ENCODE measurements at places on chromosomes 12 and 14.
A peak's percentile ranks its signal among the peaks of the same experiment; 100 is the strongest.

- no peak for ATAC-seq
These were observed 176.0 kb downstream of the CHST11 start for GRCh38 chr12:104632724-104633201.

- ATAC-seq = no peak
These were observed 1.9 kb downstream of the RESF1 start for GRCh38 chr12:31961137-31961536.

GRCh38 chr12:108313606-108314351 lies 25.3 kb downstream of the CMKLR1 start:
- peak; percentile 77 for ATAC-seq

DNA sequence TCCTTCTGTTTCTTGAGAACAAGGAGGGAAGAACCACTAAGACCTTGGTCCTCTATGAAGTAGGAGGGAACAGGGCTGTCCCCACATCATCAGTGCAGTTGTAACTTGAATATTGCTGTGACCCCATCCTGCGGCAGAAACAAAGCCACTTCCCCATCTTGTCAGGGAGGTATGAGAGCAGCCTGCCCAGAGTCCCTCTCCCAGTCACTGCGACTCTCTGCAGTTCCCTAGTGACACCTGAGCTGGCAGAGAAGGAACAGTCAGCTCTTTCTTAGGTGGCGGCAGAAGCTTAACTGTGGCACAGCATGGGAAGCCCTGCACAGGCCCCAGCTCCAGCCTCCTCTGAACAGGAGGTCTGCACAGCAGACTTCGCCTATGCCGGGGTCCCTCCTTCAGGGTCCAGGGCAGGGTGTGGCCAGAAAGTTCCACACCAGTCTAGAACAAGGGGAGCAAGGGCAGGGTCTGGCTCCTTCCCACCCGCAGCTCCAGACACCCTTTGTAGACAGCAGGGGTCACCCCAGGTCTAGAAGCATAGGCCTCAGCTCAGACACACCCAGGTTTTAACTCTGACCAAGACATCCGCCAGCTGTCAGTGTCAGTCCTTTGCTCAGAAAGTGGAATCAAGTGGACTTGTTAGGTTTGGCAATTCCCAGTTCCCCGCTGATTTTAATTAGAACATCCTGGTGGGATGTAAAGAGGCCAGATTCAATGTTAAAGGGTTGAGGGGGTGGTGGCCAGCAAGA lies 36.8 kb downstream of the DEGS2 start:
- no peak for ATAC-seq

- no peak for ATAC-seq
These were observed 353.6 kb downstream of the TMEM121 start for GRCh38 chr14:105879867-105880561.

GRCh38 chr12:25327321-25327720 lies 76.6 kb upstream of the KRAS start:
- no peak for ATAC-seq
